NCI-H510A (cell line): ENCODE measurements at places on chromosomes 4 and X.

GRCh38 chrX:8455557-8455956, 9.1 kb upstream of the VCX3B start:
- DNase-seq = no peak

GRCh38 chrX:53717205-53717604, 30.7 kb upstream of the HUWE1 start:
- no peak for DNase-seq

- no peak for DNase-seq
Measured at GRCh38 chr4:145829629-145830395, 108.8 kb downstream of the ZNF827 start.

GRCh38 chr4:14125375-14126129, 498.0 kb upstream of the BOD1L1 start:
- DNase-seq = no peak

DNA sequence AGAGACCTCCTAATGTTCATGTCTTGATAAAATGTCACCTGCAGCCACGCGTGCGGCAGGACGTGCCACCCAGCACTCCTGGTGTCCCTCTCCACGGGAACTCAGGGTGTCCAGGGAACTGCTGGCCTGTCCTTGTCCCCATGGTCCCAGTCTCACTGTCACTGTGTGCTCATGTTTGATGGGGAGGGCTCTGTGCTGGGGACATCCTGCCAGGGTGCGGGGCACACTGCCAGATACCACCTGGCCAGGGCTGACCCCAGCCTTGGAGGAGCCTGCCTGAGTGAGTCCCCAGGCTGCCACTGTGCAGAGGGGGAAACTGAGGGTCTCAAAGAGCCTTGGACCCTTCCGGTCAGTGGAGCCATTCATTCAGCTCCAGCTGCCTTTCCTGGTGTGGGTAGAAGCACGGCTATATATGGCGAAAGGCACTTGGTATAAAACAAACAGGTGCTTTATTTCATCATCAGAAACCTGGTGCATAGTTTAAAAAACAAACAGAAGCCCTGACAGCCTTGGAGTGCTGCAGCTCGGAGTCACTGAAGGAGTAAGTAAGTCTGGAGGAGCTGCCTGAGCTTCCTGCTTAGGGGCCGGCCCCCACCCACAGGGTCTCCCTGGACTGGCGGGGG, 33.0 kb downstream of the NOP14 start:
- DNase-seq = no peak
